ENCODE measurements at places on chromosomes 7 and 10. TPM values are rescaled to one million over a fixed set of nuclear protein-coding genes. Genes with fewer than 3 reads are reported as not detected.

GRCh38 chr7:101159696-101160674 is 5.4 kb downstream of the VGF start:
- H3K4me1 ChIP-seq: peaks cover 10% of the 10 kb centered on the region
- no peak overlapping the region for H3K27ac ChIP-seq
- no peaks in the 10 kb centered on the region for H3K36me3 ChIP-seq

NXPH1 gene
- not detected for polyA plus RNA-seq

DNA sequence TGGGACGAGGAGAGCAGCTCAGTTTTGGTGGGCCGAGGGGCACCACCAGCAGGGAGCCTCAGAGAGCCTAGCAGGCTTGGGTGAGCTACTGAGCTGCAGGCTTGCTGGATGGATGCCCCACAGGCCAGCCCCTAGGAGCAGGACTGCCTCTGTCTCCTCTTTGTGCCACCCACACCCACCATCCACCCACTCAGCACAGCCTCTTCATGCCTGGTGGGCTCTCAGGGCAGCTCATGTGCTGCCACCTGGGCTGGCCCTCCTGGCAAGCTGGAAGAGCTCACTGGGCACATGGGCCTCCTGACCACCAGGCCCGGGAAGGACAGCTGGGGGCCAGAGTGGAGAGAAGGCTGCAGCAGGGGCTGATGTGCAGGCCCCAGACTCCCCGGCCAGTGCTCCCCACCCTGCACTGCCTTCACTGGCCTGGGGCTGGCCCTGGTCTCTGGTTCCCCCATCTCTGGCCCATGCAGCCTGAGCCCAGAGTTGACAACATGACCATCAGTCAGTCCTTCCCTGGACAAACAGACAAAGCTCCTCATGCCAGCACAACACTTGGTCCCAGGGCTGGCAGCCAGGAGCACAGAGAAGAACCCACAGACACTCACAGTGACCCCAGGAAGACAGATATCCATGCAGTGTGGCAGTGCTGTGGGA is 8.2 kb downstream of the RASGEF1A start:
- no peak for DNase-seq
- H3K27me3 ChIP-seq: no peaks in the 10 kb centered on the region
- no peaks in the 10 kb centered on the region for H3K36me3 ChIP-seq

GRCh38 chr10:112639298-112639697 is 192.3 kb downstream of the VTI1A start:
- H3K27ac ChIP-seq: no peak overlapping the region
- H3K36me3 ChIP-seq: no peaks in the 10 kb centered on the region
- no peaks in the 10 kb centered on the region for H3K27me3 ChIP-seq
- H3K4me3 ChIP-seq: no peak overlapping the region
- no peak for DNase-seq

DNA sequence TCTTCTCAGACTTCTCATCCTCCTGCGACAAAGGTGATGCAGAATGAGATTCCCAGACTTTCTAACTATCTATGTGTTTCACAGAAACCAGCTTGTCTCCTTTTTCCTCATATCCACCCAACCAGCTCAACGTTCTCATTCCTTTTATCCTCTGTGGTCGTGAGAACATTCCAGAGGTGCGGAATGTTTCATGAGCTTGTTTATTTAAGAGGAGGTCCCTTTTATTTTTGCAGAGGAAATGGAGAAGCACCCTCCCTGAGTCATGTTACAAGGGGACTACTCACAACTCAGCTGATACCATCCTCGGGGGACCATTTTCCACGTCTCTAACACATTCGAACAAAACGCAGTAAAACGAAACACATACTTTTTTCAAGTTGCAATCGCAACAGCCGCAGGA is 93.2 kb downstream of the ZRANB1 start:
- H3K27me3 ChIP-seq: no peaks in the 10 kb centered on the region
- H3K4me1 ChIP-seq: peaks cover 45% of the 10 kb centered on the region

DNA sequence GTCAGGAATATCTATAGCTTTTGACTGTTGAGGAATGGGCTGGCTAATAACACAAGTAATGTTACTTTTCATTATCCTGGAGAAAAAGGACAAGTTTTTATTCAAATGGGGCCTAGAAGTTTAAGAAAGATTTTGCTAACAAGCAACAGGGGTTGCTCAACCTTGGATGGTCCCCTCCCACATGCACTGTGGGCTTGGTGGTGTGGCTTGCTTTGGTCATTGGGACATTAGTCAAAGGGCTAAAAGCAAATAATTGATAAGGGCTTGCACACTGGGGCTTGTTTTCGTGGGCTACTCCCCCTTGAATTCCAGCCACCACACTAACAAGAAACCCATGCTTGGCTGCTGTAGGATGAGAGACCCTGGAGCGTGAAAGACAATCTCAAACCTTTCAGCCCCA is 127.6 kb downstream of the JCAD start:
- H3K4me1 ChIP-seq: no peaks in the 10 kb centered on the region
- no peaks in the 10 kb centered on the region for H3K36me3 ChIP-seq
- no peak for DNase-seq
- H3K4me3 ChIP-seq: no peak overlapping the region
- H3K27ac ChIP-seq: no peak overlapping the region

DNA sequence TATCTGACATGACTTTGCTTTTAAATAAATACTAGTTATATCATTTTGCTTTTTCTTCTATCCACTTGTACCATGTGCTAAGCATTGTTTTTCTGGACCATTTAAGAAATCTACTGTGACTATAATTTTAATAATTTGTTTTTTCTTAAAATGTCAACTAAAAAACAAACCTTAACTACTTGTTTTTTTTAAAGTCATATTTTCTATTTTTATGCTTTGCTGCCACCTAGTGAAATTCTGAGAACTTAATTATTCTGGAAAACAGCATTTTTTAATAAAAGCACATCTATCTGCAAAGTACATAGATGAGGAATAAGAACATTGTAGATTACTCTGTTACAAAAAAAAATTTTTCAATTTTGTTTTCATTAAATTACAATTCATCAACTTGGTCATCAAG is 47.4 kb downstream of the ORC5 start:
- no peak overlapping the region for H3K4me3 ChIP-seq
- H3K27ac ChIP-seq: no peak overlapping the region
- no peaks in the 10 kb centered on the region for H3K4me1 ChIP-seq
- DNase-seq: no peak

SPDYE5 gene
- 0.09 TPM for polyA plus RNA-seq

- H3K27ac ChIP-seq: no peak overlapping the region
- H3K4me3 ChIP-seq: no peak overlapping the region
- no peak for DNase-seq
- H3K27me3 ChIP-seq: no peaks in the 10 kb centered on the region
- H3K4me1 ChIP-seq: no peaks in the 10 kb centered on the region
Measured at GRCh38 chr10:88651101-88651551, 13.1 kb upstream of the LIPF start.

PVRIG gene
- polyA plus RNA-seq: 0.09 TPM

GSDME gene
- 1.7 TPM for polyA plus RNA-seq

- no peaks in the 10 kb centered on the region for H3K36me3 ChIP-seq
- H3K4me3 ChIP-seq: no peak overlapping the region
- H3K4me1 ChIP-seq: no peaks in the 10 kb centered on the region
- H3K27me3 ChIP-seq: no peaks in the 10 kb centered on the region
- no peak overlapping the region for H3K27ac ChIP-seq
Measured at GRCh38 chr10:112835944-112836451, 114.0 kb upstream of the TCF7L2 start.

EBF3 gene
- polyA plus RNA-seq: 1.5 TPM

- DNase-seq: no peak
- no peaks in the 10 kb centered on the region for H3K4me1 ChIP-seq
- no peaks in the 10 kb centered on the region for H3K27me3 ChIP-seq
- no peak overlapping the region for H3K27ac ChIP-seq
Measured at GRCh38 chr10:127937069-127937468, 30.2 kb downstream of the PTPRE start.

- no peaks in the 10 kb centered on the region for H3K4me1 ChIP-seq
- no peak for DNase-seq
- no peak overlapping the region for H3K4me3 ChIP-seq
- H3K36me3 ChIP-seq: no peaks in the 10 kb centered on the region
Measured at GRCh38 chr10:44394696-44395381, 9.9 kb upstream of the CXCL12 start.

DNA sequence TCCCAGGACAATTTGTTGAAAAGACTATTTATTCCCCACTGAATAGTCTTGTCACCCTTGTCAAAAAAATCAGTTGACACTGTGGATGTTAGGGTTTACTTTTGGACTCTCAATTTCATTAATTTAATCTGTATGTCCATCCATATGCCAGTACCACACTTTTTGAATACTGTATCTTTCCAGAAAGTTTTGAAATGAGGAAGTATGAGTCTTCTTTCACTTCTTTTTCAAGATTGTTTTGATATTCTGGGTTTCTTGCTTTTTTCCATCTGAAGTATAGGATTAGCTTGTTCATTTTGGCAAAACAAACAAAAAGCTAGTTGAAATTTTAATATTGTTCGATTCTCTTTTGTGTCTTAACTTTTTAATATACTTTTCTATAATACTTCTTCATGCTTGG is 21.7 kb downstream of the KLHDC10 start:
- no peaks in the 10 kb centered on the region for H3K36me3 ChIP-seq
- DNase-seq: no peak
- H3K27me3 ChIP-seq: no peaks in the 10 kb centered on the region
- no peaks in the 10 kb centered on the region for H3K4me1 ChIP-seq
- H3K27ac ChIP-seq: no peak overlapping the region

FLNC gene
- polyA plus RNA-seq: 2.1 TPM

Data from pancreas (tissue), 10 donors.